Sciatic nerve (tissue), 2 donors: ENCODE measurements at places on chromosomes 3 and 15.

- no peak for DNase-seq
These were observed 36.6 kb upstream of the MTMR10 start for GRCh38 chr15:31027910-31028578.

- DNase-seq, result no peak
These were observed 32.2 kb downstream of the SYNM start for GRCh38 chr15:99137111-99137546.

GRCh38 chr15:100198442-100198841, 143.3 kb downstream of the ADAMTS17 start:
- DNase-seq, result no peak

- DNase-seq, result no peak
These were observed 691.6 kb downstream of the ZNF385D start for GRCh38 chr3:21059404-21059803.

GRCh38 chr3:176521531-176522175, 675.6 kb downstream of the TBL1XR1 start:
- no peak for DNase-seq
